PC-3 (cell line): ENCODE measurements at places on chromosomes 7 and 10.

- no peak for DNase-seq
Observed at GRCh38 chr10:48789486-48790456, 105.1 kb downstream of the WDFY4 start.

DNA sequence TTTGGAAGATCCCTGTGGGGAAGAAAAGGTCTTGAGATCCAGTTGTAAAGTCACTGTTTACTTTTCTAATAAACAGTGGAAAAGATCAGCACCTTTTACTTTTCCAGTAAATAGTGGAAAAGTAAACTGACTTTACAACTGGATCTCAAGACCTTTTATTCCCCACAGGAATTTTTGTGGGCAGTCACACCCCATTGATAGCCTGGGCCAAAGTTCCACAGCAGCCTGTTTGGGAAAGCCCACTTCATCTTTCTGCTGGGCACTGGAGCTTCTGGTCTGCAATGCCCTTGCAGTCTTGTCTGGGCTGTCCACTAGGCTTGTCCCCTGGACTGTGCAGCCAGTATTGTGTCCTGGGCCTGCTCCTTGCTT is 50.2 kb downstream of the ADCY1 start:
- peak; percentile 34 for DNase-seq

DNA sequence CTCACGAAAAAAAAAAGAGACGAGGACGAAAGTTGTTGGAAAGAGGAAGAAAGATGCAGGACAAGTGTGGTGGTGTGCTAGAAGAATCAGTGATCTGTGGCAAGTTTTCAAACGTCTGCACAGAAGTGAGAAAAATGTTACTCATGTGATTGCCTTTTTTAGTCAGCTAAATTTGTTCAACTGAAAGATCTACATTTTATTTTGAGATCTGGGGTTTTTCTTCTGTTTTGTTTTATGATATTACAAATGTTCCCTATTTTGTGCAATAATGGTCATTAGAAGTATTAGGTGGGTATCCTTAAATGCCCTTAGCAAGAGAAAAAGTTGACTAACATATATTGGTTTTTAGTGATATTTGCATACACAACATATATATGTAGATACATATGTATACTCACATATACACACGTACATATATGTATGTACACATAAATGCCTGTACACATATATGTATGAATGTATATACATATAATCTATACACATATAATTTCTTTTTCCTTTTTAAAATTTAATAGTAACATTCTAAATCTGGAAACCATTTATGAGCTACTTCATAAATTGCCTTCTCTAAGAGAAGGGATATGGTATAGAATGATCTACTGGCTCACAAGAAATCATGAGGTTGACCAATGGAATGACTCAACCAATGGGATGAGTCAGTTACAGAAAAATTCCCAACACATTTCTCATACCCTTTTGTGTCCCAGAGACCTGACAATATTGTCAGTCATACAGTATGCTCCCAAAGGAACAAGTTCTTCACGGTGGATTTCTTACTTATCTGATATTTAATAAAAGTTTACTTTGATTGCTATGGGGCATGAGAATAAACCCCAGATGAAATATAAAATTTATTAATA is 38.4 kb downstream of the SLC39A12 start:
- peak; percentile 79 for DNase-seq

GRCh38 chr7:131683536-131684125 is 127.2 kb upstream of the PODXL start:
- no peak for DNase-seq

DNA sequence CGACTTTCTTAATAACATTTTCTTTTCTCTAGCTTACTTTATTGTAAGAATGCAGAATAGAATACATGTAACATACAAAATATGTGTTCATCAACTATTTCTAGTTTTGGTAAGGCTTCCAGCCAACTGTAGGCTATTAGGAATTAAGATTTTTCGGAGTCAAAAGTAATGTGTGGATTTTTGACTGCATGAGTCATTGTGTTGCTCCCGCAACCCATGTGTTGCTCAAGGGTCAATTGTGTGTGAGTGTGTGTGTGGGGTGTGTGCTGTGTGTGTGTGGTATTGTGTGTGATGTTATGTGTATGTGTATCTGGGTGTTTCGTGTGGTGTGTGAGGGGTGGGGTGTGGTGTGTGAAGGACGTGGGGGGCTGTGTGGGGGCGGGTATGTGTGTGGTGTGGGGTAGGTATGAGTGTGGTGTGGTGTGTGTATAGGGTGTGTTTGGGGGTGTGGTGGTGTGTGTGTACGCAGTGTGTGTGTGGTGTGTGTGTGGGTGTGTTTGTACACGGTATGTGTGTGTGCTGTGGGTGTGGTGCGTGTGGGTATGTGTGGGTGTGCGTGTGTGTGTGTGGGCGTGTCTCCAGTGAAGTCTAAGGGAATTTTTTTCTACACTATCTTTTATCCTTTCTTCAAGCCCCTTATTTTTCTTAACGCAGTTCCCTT is 60.5 kb downstream of the RSU1 start:
- no peak for DNase-seq

GRCh38 chr10:1117651-1118050 is 61.5 kb downstream of the WDR37 start:
- no peak for DNase-seq

- peak; percentile 77 for DNase-seq
Observed at GRCh38 chr10:69123306-69123746, 652 bp upstream of the VPS26A start.

- no peak for DNase-seq
Observed at GRCh38 chr10:124037784-124038183, 55.6 kb downstream of the CHST15 start.

GRCh38 chr7:23594879-23595604 is 2.1 kb upstream of the CCDC126 start:
- peak; percentile 69 for DNase-seq

GRCh38 chr10:73905256-73906020 is 5.5 kb upstream of the PLAU start:
- DNase-seq = peak; percentile 95

DNA sequence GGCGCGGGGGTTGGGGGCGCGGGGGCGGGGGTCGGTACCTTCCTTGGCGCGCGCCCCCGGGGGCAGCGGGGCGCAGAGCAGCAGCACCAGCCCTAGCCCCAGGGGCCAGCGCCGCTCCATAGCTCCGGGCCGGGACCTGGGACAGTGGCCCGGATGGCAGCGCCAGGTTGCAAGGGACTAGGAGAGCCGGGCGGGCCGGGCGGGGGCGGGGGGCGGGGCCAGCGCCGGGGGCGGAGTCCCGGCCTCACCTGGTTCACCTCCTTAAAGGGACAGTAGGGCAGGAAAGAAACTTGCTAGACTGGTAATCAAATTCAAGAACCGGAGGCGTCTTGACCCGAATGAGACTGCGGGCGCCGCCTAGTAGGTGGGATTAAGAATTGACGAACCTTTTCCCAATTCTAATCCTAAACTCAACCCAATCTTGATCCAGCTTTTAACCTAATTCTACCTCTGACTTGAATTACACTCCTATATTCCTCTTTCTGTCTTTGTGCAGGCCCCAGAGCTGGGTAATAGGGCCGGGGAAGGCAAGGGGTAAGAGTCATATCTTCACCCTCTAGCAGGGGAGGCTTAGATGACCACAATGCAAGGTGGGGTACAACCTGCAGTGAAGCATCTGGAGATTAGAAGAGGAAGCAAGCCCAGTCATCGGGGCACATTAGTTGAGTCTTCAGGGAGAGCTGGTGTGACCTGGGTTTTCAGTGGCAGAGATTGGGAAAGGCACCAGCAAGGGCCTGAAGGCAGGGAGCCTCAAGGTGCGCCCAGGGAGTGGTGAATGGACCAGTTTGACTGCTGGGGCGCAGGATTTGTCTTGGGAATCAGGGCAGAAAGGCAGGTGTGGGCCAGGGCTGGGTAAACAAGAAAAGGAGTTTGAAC is at the start of gene EPHA1:
Gene EPHA1 (minus strand): TSS at position 171 of the 876 bp plus-strand sequence. CDS start 51 bp downstream, at position 120.
- DNase-seq = peak; percentile 88

GRCh38 chr7:94710256-94710655 is 54.3 kb upstream of the SGCE start:
- DNase-seq = peak; percentile 7

- DNase-seq = peak; percentile 76
Observed at GRCh38 chr7:72493850-72494661, 81.9 kb upstream of the CALN1 start.
